ENCODE measurements at places on chromosomes 3 and 15.

- peak; percentile 56 for DNase-seq
Observed at GRCh38 chr3:165195640-165196576, at the start of gene SLITRK3. Gene SLITRK3 (minus strand): TSS chr3:165196384. CDS start chr3:165190830, 5,554 bp downstream.

- DNase-seq: no peak
Observed at GRCh38 chr15:67080900-67081431, 15.6 kb downstream of the SMAD3 start.

DNA sequence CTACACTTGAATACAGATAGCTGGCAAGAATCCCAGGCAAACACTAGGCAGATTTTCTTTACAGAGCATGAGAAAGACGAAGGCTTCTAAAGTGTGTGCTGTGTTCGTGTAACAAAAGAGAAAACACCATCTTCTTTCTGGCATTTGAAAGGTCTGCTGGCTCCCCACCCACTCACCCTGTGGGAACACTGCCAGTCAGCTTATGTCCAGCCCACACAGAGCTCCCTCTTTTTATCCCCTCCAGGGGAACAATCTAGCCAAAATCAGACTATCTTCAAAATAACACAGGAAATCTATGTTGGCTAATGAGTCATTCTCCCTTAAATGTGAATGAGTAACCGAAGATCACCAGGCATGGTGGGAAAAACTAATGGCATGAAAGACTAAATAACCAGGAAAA, 45.6 kb upstream of the PAQR5 start:
- DNase-seq: no peak

- no peak for DNase-seq
Observed at GRCh38 chr3:127019449-127019848, 36.5 kb downstream of the PLXNA1 start.

DNA sequence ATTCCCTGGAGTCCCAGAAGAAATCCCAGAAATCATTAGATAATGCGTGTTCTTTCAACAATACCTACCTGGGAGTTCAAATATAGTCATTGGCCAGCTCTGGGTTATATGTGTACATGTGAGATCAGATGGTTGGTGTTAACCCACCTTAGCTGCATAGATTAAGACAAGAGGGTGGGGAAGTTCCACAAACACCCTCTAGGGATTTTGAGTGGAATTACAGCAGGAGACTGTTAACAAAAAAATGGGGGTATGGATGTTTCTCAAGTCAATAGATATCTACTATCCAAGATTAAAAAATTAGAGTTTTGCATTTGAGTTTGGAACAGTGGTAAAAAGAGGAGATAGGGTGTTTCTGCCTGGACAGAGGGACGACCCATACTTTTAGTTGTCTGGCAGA, 282.5 kb upstream of the CNTN3 start:
- no peak for DNase-seq

DNA sequence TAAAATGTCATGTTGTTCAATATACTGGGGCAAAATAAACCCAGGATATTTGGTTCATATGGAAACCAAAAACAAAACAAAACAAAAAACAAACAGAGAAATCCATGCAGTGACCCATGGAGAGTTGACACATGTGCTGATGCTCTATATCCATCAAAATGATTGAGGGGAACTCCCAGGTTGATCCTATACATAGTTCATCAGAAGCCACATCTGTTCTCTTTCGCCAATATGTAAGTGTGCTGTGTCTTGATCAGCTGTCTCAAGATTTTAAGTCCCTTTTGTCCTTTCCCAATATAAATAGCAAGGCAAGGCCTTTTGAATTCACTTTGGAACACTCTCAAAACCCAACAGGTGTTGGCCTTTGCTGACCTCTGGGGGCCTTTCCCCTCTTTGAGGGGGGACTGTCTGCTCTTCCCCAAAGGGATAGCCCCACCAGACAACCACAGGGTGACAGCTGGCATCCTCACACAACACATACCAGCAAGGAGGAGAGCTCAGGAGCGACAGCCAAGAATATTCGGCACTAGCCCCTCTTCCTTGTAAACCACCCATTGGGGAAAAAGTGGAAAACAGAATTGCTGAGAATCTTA, 209.4 kb upstream of the CD96 start:
- no peak for DNase-seq

DNA sequence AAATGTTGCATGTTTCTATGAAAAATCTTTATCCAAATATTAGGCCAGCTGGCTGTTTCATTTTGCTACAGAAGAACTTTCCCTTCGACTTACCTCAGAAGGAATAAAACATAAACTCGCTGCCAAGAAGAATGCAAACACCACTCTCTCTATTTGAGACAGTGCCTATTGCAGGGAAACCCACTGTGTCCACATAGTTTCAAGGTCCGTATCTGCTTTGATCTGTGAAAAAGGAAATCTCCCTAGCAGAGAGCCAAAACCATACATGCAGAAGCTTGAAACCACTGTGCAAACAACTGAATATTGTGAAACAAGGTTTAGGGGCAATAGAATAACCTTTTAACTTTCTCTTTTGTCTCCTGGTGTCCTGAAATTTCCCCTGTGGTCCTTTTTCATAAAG, 35.0 kb upstream of the CAPN7 start:
- DNase-seq: no peak

GRCh38 chr3:122960652-122961051, 66.9 kb downstream of the SEMA5B start:
- no peak for DNase-seq

DNA sequence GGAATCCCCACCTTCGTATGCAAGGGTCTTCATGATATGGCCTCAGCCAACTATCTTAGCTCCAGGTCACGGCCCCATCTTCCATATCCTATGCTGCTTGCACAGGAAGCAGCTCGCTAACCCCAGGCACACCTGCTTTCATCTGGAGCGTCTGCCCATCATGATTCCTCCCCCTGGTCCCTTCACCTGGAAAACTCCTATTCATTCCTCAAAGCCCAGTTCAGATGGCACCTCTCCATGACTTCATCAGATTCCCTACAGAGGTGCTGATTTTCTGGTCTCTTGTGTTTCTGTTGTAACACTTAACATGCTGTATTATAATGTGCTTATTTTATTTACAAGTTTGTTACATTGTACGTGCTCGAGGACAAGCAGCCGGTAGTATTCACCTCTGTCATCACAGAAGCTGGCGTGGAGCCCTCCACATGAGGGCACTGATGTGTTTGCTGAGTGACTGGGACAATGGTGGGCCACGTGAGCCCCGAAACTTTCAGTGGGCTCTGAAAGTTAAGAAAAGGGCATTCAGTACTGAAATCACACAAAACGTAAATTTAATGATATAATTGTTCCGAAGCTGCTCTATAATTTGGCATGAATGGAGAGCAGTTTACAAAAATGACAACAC, 16.2 kb downstream of the MUC20 start:
- no peak for DNase-seq

DNA sequence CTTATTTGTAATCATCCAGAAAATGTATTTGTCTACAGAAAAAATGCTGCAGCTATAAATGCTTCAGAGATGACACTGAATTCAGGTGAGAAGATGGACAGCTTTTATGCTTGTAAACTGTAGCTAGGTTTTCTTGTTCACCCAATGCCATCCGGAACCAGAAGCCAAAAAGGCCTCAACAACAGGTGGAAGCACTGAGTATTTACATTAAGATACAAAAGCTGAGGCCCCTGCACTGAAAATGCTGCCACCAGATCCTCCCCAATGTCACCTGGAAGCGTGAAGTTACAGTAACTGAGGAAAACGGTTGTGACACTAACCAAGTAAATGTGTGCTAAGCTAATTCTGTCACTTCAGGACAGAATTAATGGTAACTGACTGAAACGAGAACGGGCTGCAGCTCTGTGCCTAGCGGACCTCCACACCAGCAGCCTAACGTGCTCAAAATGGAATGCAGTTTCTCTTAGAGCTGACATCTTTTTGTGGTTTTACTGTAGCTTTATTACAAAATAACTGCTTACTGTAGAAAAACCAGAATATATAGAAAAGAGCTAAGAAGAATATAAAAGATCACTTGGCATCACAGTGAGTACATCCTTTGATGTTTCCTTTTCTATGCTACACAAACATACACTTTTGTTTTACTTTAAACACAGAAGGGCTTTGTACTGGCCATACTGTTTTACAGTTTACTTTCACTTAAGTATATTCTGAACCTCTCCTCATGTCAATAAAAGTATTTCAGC, 7.6 kb downstream of the CHSY1 start:
- no peak for DNase-seq

All from coronary artery (tissue), 2 donors.